Left lobe of liver (tissue), 2 donors: ENCODE measurements at places on chromosomes 1 and 21. TPM values are rescaled to one million over a fixed set of nuclear protein-coding genes. Genes with fewer than 3 reads are reported as not detected.

DNA sequence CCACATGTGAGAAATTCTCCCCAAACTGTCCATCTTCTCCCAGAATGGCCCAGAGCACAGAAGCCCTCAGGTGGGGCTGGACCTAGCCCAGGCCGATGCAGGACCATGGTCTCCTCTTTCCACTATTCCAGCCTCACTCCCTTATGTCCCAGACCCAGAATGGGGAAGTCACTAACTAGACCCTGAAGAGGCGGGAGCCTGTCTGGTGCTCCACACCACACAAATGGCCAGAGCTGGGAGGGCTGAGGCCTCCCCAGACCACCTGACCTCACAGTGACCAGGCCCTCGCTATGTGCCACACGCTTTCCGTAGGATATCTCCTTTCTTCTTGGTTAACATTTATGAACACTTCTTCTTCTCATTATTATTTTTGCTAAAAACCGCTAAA, 54.9 kb upstream of the EDN2 start:
- no peak for DNase-seq

The C1QTNF12 gene
- 3.5 TPM for total RNA-seq

DNA sequence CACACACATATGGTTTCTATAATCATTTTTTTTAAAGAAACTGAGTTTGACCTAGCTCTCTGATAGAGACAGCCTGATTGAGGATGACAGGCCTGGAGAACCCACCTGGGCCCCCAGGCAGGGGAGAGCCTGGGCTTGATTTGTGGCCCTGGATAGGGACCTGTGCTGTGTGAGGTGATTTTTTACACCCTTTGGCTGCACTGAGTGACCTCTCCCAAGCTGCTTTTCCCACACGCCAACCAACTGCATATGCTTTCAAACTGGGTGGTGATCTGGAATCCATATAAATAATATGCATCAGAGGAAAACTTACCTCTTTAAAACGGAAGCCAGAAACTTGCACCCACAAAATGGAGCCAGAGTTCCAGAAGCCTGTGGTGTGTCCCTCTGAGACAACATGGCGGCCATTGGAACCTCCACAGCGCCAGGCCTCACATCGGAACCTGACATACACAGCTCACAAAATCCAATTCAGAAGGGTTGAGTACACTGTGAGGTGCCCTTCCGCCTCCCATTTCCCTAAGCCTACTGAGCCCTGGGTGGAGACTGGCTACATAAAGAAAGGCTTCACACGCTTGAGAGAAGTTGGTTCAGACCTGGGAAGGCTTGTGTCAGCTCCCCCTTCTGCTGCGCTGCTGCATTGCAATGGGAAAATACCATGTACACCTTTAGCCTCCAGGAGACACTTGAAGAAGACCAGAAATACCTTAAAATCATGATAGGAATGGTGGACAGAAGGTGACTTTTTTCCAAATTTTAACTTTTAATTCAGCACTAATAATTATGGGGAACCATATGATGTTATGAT, 160.7 kb downstream of the HHIPL2 start:
- no peak for DNase-seq

GRCh38 chr1:58266242-58266641, 280.3 kb downstream of the OMA1 start:
- DNase-seq, result no peak

DNA sequence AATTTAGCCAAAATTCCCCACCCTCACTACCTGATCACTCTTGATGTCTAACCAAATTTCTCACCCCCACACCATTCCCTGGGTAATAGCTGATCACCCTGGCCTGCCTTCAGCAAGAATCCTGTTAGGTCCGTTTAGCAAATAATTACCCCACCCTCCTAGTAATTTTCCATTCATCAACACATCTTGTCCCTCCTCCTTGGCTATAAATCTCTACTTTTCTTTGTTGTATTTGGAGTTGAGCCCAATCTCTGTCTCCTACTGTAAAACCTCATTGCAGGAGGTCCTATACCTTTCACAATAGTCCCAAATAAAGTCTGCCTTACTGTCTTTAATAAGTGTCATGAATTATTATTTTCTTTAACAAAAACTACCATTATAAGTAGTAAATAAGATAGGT, 6.9 kb upstream of the PRKAA2 start:
- DNase-seq, result no peak

GRCh38 chr1:182141040-182141439, 79.5 kb upstream of the ZNF648 start:
- DNase-seq, result no peak

The ORC1 gene
- total RNA-seq, result 0.38 TPM
